Lower lobe of right lung (tissue), 2 donors: ENCODE measurements at places on chromosomes 11 and 22.

- H3K4me3 ChIP-seq = no peak overlapping the region
- H3K4me1 ChIP-seq = peaks cover 41% of the 10 kb centered on the region
- peak; percentile 75 for DNase-seq
- no peaks in the 10 kb centered on the region for H3K27me3 ChIP-seq
- H3K36me3 ChIP-seq = no peaks in the 10 kb centered on the region
These were observed 1.6 kb upstream of the BCR start for GRCh38 chr22:23178512-23179254.

DNA sequence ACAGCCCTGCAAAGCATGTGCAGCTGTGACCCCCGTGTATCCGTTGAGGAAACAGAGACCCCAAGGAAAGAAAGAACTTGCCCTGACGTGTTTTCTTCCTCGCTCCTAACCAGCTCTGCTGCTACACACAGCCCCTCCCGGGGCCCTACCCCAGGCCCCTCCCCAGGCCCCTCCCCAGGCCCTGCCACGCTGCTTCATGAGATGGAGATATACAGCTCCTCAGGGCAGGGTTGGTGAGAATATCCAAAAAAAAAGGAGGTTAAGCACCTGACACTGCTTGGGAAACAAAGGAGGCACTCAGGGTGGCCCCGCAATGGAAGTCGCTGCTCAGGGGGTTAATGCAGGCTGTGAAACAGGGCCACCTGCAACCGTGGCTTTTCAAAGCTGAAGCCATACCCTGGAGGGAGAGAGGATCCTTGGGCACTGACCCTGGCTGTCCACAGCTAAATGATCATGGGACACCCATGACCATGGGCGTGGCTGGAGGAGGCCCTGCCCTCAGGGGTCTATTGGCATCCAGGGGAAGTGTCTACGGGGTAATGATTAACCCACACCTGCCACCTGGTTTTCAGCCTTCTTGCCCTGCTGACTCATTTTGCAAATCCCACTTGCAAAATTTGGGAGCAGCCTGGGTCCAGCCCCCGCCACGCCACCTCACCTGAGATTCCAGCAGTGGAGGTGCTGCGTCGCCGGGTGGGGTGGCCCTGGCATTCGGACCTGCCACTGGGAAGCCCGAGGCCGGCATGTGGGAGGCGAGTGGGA is 112.1 kb upstream of the ANO1 start:
- peaks cover 23% of the 10 kb centered on the region for H3K4me1 ChIP-seq
- DNase-seq = no peak
- no peak overlapping the region for H3K4me3 ChIP-seq

GRCh38 chr11:75280227-75280701 is 39.7 kb downstream of the TPBGL start:
- DNase-seq = peak; percentile 75
- no peak overlapping the region for H3K4me3 ChIP-seq

- no peak overlapping the region for H3K4me3 ChIP-seq
- H3K27ac ChIP-seq = peak overlapping the region; percentile 95
- no peak for DNase-seq
- no peaks in the 10 kb centered on the region for H3K27me3 ChIP-seq
These were observed 2.6 kb upstream of the ATP5MGL start for GRCh38 chr22:42642806-42643633.

- no peak for DNase-seq
- peak overlapping the region; percentile 22 for H3K27ac ChIP-seq
- peaks cover 22% of the 10 kb centered on the region for H3K4me1 ChIP-seq
- H3K36me3 ChIP-seq = peaks cover 40% of the 10 kb centered on the region
- H3K4me3 ChIP-seq = peak overlapping the region; percentile 73
- peaks cover 13% of the 10 kb centered on the region for H3K27me3 ChIP-seq
These were observed 669 bp upstream of the TIGD3 start for GRCh38 chr11:65353900-65354264.
